AG09309 (cell line): ENCODE measurements at places on chromosomes 6 and 20.

DNA sequence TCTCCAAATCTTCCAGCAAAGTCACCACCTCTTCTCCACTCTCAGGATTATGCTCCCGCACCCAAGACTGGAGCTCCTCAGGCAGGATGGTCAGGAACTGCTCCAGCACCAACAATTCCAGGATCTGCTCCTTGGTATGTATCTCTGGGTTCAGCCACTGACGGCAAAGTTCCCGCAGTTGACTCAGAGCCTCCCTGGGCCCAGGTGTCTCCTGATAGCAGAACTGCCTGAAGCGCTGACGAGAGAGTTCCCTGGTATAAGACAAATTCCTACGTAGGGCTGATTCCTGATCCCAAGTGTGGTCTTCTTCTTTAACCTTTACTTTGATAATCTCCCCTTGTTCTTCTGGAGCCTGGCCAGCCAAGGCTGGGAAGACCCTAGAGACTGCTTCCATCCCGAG lies 60.6 kb downstream of the GPX5 start:
- DNase-seq: no peak

- DNase-seq: no peak
Observed at GRCh38 chr6:4362326-4362725, 227.0 kb upstream of the ECI2 start.

DNA sequence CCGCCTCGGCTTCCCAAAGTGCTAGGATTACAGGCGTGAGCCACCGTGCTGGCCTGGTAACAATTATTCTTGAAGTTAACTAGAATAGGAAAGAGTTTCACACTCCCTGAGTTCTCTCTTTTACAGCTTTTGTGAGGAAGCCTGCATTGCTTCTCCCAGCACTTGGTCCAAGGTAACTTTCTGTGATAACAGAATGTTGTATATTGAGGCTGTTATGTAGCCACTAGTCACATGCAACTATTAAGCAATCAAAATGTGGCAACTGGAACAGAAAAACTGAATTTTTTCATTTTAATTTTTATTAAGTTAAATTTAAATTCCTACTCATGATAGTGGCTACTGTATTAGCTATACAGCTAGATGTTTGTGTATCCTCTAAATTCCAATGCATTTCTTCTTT lies 2.5 kb downstream of the TRIM38 start:
- DNase-seq: no peak

DNA sequence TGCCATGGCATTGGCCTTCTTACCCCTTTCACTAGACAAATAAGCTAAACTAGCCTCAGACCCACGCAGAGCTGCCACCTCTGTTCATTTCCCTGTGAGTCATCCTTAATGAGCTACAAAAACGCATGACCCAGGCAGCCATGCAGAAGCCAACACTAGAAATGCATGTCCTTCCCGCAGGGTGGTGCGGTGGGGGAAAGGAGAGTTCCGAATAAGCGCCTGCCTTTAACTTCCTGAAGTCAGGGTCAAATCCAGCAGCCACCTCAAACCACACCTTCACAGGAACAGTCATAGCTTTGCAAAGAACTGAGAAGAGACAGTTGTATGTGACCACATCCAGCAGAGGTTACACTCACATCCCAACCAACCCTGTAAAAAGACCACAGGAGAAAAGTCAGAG lies 40.4 kb downstream of the IRF4 start:
- DNase-seq: no peak

DNA sequence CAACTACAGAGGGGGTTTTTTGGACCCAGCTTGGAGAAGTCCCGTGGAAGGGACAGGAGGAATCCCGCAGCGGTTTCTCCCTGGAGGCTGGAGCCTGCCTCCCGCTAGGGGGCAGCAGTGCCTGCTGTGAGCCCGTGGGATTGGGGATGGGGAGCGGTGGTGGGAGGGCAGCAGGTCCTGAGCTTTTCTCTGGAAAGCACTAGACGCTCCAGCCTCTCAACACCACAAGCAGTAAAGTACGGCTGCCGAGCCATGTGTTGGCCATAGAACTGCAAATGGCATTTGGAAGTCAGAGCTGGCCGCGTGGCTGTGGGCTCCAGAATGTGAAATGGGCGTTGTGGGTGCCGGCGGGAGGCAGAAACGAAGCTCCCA lies 47.8 kb downstream of the GMPR start:
- DNase-seq: no peak

- no peak for DNase-seq
Observed at GRCh38 chr6:109052852-109053251, 41.8 kb downstream of the SESN1 start.

DNA sequence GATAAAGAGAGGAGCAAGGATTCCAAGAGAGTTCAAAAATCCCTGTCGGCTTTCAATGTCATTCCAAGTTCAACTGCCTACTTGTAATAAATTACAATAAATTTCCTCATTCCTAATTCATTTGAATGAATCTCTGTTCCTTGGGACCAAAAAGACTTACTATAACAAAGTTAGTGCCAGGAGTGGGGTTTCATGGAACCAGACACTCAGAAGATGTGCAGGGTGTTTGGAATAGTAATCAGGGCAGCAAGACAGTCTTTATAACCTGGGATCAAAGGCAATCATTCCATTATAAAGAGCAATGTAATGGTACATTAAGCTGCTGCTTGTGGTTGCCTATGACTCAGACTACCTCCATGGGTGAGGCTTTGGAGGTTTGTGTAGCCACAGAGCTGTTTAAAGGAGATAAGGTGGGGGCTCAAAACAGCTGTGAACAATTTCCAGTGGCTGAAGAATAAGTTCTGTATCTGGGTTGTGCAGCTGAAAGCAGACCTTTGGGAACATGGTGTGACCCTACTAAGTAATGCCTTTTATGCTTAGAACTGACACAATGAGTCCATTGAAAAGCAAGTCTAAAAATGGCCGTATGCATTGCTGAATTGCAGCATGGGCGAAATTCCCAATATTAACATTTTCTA lies 159.9 kb downstream of the LINC00237 start:
- DNase-seq: no peak

DNA sequence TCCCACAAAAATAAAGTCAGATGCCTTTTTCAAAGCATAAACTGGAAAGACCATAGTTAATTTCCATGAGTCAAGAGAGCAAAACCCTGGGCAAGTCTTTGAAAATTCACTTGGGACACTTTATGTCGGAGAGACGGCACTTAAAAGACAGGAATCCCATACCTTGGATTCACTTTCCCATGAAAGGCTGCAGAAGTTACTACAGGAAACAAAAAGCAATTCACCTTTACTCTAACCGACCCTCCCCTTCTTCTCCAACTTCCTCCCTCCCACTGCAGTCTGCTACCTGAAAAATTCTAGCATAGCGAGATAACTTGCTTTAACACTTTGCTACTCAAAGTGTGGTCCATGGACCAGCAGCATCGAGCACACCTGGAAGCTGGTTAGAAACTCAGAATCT lies 539.1 kb upstream of the JAG1 start:
- no peak for DNase-seq

GRCh38 chr6:12537389-12537788 lies 179.2 kb upstream of the PHACTR1 start:
- DNase-seq: no peak

DNA sequence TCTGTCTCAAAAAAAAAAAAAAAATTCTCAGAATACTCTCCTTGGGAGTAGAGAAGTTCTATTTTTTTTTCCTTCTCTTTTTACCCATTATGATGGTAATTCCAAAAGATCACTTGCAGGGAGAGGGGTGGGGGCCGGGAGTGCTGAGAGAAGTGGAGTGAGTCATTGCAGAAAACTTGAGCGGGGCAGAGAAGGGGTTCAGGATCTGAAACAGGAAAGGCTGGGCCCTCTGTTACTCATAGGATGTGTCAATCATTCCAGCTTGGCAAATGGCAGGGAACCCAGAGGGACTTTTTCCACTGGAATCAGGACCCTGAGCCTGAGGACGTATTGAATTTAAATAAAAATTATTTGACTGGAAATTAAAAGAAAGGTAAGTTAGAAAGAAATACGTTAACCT lies 111.4 kb upstream of the ARMC2 start:
- no peak for DNase-seq

DNA sequence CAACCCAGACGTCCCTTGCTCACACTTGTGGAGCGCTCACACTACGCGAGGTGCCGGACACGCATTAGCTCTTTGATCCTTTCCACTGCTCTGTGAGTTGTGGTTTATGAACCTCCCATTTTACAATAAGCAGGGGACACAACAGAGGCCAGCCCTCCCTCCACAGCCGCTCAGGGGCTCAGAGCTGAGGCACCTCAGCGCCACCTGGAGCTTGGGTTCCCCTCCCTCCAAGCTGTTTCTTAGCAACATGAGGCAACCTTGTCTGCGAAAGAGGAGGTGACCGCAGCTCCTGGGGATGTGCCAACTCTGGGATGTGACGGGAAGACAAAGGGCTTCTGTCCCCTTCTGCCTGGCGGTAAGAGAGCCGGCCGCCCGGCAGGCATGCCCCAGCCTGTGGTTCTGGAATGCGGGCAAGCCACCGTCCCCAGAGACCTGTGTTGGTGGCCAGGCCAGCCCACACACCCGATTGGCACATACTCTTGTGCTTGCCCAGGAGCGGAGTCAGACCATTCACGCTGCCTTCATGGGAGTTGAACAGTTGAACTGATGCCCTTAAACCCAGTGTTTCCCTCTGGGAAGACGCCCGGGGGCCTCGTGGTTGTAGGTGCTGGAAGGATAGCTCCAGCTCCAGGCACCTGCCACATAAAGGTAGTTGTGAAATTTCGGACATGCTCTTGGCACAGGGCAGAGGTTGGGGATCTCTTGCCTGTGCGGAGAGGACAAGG lies 44.5 kb downstream of the RBM38 start:
- no peak for DNase-seq

DNA sequence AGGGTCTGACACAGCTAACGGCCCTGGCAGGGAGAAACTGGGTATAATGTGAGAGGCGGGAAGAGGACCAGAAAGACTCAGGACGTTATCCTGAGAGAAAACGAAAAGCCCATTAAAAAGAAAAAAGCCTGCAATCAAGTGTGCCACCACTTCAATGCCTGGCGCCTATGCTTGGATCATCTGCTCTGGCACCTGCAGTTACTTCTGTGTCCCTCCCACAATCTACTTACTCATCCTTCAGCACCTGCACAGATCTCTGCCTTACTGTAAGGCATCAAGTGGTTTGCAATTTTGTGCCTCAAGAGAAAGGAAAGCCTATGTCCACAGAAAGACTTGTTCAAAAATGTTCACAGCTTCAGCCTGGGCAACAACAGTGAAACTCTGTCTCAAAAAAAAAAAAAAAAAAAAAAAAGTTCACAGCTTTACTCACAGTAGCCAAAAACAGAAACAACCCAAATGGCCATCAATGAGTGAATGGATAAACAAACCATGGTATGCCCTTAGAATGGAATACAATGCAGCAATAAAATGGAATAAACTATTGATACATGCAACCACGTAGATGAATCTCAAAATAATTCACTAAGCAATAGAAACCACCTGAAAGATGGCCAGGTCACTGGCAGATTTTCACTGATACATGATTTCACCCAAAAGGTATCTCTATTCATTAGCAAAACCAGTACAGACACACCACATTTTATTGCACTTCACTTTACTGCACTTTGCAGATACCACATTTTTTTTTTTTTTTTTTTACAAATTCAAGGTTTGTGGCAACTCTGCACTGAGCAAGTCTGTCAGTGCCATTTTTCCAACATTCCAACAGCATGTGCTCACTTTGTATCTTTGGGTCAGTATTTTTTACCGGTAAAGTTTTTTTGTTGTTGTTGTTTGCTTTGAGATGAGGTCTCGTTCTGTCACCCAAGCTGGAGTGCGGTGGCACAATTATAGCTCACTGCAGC lies 48.6 kb downstream of the ABHD12 start:
- DNase-seq: no peak

DNA sequence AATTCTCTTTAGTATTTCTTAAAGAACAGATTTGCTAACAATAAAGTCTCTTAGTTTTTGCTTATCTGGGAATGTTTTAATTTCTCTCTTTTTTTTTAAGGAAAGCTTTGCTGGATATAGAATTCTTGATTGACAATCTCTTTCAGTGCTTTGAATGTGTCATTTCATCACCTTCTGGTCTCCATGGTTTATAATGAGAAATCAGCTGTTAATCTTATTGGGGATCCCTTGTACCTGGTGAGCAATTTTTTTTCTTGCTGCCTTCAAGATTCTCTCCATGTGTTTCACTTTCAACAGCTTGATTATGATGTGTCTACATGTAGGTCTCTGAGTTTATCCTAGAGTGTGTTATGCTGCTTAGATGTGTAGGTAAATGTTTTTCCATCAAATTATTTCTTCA lies 16.4 kb upstream of the PSMF1 start:
- DNase-seq: no peak

- DNase-seq: no peak
Observed at GRCh38 chr20:37816726-37817125, 86.2 kb upstream of the VSTM2L start.

GRCh38 chr20:32619586-32619985 lies 34.5 kb upstream of the NOL4L start:
- no peak for DNase-seq

DNA sequence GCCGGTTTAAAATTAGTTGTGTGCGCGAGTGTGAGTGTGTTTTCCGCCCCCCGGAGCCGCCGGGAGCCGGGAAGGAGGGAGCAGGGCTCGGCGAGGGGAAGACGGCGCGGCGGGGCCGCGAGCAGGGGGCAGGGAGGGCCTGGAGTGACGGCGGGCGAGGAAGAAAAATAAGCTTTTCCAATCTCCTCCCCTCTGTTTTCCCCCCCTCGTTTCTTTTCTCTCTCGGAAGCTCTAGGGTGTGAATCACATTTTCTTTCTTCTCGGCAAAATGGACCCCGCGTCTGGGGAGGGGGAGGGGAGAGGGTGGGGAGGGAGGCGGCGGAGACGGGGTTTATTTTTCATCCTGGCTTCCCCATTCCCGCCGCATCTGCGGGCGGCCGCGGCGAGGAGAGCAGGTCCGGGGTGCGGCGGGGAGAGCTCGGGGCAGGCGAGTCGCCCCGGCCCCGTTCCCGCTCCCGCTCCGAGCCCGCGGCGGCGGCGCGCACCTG lies 881 bp downstream of the BICRAL start:
- DNase-seq: peak; percentile 77

DNA sequence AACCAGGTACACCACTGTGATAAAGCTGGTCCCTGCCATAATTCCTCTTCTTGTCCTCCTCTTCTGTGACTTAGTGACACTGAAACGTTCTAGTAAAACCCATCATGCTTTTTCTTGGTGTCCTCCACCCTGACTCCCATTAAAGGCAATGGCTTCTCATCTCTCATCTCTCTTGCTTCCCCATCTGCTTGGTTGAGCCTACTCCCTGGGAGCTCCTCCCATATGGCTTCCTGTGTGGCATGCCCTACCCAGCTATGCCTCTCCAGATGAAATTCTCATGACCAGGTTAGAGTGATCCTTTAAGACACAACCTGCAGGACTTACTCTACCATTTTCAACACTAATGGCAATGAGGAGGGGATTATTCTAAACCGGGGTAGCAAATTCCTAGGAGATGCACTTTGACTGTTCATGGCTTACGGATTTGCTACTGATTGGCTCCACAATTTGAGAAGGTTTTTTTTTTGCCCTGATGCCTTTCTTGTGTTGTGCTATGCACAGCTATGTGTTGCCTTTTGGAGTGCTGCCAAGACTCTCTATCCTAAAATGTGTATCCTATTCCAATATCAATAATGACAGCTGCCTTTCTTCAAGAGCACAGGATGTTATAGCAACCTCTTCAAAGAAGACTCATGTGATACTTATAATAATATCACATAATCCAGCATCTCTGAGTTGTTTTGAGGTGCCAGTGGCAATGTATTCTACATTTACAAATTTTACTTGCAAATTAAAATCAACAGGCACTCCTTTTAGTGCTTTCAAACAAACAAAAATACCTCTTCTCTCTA lies 6.1 kb downstream of the SIRPG start:
- DNase-seq: no peak

GRCh38 chr6:73180763-73181619 lies 44.3 kb downstream of the KHDC1L start:
- DNase-seq: peak; percentile 59

- no peak for DNase-seq
Observed at GRCh38 chr6:142088858-142089216, 43.9 kb upstream of the GJE1 start.
